SK-N-MC (cell line): ENCODE measurements at places on chromosomes 3 and 15.

GRCh38 chr3:96754128-96754527, 60.3 kb upstream of the EPHA6 start:
- no peak for DNase-seq

DNA sequence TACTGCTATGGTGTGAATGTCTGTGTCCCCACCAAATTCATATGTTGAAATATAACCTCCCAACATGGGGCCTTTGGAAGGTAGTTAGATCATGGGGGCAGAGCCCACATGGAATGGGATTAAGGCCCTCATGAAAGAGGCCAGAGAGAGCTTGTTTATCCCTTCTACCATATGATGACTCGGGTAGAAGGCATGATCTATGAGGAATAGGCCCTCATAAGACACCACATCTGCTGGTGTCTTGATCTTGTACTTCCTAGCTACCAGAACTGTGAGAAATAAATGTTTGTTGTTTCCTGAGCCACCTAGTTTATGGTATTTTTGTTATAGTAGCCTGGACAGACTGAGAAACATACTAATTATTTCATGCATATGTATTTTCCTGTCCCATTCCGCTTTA, 51.9 kb downstream of the WWTR1 start:
- DNase-seq = no peak

- DNase-seq = no peak
Measured at GRCh38 chr3:67460841-67461510, 193.4 kb downstream of the SUCLG2 start.

GRCh38 chr15:75309711-75310110, 26.2 kb upstream of the COMMD4 start:
- no peak for DNase-seq

DNA sequence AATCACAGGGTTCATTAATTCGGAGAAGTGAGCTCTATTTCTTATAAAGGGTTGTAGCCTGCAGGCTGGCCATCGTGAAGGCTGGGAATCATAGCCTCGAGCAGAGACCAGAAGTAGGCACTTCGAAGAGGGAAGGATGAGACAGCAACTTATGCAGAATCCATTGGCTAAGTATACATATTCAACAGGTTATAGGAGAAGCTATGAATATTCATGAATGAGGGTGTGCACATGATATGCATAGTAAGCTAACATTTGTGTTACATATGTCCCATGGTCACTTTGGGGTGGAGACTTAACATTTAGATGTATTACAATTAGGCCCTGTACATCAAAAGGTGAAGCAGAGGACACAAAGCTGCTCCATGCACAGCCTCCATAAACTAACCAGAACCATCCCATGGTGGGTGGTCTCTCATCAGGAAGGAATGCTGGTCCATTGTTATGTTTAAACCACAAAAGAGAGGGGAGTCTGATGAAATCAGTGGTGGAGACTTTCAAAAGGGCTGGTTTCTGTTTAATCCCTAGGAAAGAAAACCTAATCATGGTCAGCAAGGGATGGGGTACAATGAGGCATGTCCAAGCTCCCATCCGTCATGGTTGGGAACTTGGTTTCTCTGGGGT, 80.8 kb upstream of the FHIT start:
- DNase-seq = no peak

DNA sequence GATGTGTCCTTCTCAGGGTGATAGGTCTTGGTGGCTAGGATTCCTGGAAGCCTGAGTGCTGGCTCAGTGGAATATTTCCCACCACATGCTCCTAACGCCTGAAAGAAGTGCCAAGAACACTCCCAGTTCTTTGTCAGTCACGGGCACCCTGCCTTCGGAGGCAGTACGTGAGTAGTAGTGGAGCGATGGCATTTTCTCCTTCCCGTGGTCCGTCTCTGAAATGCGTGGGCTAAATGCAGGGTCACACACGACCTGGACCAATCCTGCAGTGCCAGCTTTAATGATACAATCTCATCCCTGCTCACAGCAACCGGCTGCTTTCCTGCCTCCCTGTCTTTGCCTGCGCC, 14.5 kb downstream of the H1-8 start:
- no peak for DNase-seq

DNA sequence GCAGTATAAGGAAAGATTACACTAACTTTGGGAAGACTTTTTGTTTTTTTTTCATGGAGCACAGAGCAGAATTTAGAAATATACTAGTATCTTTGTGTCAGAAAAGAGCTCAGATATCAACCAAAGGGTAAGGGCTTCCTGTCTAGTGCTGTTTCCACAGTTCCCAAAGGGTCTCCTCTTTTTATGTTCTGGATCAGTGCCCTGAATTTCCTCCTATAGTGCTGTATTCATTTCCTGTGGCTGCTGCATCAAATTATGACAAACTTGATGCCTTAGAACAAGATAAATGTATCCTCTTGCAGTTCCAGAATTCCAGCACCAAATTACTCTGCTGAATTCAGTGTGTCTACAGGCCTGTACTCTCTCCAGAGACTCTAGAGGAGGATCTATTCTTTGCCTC, 219.8 kb upstream of the THRB start:
- DNase-seq = no peak

GRCh38 chr3:134618478-134619300, 32.1 kb downstream of the KY start:
- no peak for DNase-seq

GRCh38 chr15:39581793-39582285, 960 bp downstream of the THBS1 start:
- DNase-seq = no peak

DNA sequence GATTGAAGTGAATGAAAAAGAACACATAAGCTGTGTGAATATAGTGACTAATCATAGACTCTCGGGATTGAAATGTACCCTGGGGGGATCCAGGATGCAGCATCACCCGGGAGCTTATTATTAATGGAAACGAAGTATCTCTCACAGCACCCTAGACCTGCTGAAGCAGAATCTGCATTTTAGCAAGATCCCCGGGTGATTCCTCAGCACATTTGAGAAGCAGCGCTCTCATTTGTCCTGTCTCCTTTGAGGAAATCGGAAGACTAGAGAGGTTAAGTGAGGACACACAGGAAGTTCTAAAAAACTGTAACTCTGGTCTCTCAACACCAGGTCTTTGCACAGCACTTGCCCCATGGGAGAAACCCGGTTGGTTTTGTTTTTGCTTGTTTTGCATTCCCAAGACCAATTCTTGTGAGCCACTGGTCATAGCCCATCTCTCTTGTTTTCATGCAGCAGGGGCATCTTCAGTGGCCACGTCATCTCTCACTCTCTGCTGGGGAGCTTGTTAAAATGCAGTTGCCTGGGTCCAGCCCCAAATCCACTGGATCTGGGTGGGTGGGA, 30.2 kb downstream of the ZNF710 start:
- DNase-seq = peak; percentile 66

- DNase-seq = no peak
Measured at GRCh38 chr3:166481340-166481739, 644.1 kb upstream of the BCHE start.

DNA sequence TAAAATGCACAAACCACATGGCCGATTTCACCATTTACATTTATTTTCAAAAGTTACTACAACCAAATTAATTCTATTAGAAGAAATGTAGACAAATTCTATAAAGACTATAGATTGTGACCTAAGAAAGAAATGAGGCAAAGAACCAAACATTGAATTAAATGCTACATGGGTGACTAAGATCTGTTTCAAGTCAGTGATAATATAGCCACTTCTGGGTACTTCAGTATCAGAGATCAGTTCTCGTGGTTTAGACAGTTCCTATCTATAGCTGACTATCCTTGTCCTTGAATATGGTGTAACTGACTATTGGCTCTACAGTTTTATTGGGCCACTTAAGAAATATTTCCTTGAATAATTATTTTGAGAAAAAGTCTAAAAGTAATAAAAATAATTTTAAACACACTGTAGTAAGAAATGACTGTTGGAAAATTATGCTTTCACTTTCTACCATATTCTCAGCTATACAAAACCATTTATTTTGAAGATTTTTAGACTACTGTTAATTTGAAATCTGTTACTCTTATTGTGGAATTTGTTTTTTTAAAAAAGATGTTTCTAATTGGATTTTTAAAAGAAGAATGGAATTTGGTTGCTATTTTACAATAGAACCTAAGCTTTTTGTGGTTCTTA, 14.1 kb downstream of the KCNMB3 start:
- no peak for DNase-seq

- no peak for DNase-seq
Measured at GRCh38 chr3:125261031-125261430, 48.5 kb upstream of the SLC12A8 start.

GRCh38 chr3:24037971-24038370, 92.9 kb downstream of the NR1D2 start:
- no peak for DNase-seq

DNA sequence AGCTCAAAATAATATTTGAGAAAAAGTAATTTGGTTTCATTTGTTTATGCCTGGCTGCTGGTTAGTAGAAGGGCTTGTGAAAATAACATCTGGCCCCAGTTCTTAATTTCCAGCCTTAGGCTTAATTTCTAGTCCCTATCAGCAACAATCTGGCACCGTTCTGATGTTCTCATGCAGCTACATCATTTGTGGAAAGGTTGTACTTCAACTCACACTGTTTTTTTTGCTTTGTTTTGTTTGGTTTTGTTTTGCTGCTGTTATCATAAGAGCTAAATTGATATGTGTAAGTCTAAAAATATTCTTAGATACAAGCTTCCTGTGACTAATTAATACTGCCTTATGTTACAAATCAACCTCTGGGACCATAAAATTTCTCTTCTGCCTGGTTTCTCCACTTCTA, 8.9 kb downstream of the CPA3 start:
- no peak for DNase-seq

- no peak for DNase-seq
Measured at GRCh38 chr3:94568041-94568440, 505.2 kb downstream of the NSUN3 start.

GRCh38 chr15:48102167-48102566, 18.6 kb upstream of the SLC24A5 start:
- no peak for DNase-seq

DNA sequence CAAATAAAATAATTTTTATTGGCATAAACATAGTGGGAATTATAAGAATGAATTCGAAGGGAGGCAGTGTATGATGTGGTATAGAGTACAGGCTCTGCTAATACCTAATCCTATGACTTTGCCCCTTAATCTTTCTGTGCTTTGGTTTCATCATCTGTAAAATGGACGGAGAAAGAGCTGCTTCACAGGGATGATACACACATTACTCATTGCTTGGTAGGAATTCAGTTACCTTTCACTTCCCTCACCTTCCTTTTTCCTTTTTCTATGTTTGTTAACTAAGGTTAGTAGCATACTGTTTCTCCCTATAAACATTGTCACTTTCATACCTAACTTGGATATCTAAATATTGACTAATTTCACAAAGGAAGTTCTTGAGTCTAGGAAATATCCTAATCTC, 36.2 kb downstream of the LEKR1 start:
- no peak for DNase-seq

DNA sequence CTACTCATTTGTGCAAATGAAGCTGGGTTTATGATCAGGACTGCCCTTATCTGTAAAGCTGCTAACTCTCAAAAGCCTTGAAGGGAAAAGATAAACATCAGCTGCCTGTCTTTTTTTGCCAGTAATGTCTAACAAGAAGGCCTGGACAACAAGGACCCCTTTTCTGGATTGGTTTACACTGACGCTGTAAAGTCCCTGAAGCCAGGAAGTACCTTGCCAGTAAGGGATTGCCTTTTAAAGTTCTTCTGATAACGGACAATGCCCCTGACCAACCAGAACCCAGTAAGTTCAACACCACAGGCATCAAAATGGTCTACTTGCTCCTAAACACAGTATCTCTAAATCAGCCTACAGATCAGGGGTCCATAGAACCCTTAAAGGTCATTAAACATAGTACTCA, 178.0 kb downstream of the PCCB start:
- no peak for DNase-seq
